Colonic mucosa (tissue), 4 donors: ENCODE measurements at places on chromosomes 1 and 21. TPM values are rescaled to one million over a fixed set of nuclear protein-coding genes. Genes with fewer than 3 reads are reported as not detected.

The SSX2IP gene
- 16.9 TPM for total RNA-seq

The BRDT gene
- not detected for total RNA-seq

The CRB1 gene
- total RNA-seq: 0.17 TPM

The MIXL1 gene
- not detected for total RNA-seq

The AKT3 gene
- 6.0 TPM for total RNA-seq

The FMO2 gene
- total RNA-seq: 1.1 TPM

The LPGAT1 gene
- 44.2 TPM for total RNA-seq

The OPRD1 gene
- total RNA-seq: 0.12 TPM

The ENTREP3 gene
- 22.0 TPM for total RNA-seq

The FCN3 gene
- total RNA-seq: 1.5 TPM

The CFHR4 gene
- total RNA-seq: not detected

The SPOCD1 gene
- 0.45 TPM for total RNA-seq

The NTRK1 gene
- 1.1 TPM for total RNA-seq

DNA sequence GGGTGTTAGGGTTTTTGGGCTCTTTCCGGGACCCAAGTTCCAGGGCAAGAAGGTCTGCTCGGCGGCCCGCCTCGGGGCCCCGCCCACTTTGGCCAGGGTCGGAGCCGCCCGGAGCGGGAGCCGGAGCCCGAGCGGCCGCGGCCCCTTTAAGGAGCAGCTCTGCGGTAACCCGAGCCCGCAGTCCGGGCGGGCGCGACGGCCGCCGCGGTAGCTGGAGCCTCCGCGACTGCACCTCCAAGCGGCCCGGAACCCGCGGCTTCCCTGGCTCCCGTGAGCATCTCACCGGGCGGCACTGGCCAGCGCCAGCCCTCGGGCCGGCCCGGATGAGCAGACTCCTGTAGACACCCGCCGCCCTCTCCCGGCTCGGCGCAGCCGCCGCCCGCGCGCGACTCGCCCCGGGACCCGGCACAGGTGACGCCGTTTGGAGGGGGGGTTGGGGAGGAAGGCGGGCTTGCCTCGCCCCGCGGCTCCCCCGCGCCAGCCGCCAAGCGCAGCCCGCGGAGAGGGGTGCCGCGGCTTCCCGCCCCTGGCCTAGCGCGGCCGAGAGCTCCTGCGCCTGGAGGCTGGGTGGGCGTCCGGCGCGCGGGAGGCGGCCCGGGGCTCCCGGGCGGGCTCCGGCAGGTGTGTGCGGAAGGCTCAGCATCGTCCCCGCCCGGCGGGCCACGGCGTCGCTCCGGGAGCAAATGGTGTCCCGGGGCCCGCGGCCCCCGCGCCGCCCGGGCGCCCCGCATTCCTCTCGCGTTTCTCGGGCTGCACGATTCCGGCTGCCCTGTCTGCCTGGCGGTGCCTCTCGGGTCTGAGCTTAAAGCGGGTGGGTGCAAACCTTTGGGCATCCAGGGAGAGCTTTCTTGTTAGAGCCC lies at the start of gene TLCD4:
TLCD4 (plus strand) TSS at position 149 of the 860 bp plus-strand sequence. CDS start 26,547 bp downstream, outside the sequence.
- DNase-seq: peak; percentile 74

DNA sequence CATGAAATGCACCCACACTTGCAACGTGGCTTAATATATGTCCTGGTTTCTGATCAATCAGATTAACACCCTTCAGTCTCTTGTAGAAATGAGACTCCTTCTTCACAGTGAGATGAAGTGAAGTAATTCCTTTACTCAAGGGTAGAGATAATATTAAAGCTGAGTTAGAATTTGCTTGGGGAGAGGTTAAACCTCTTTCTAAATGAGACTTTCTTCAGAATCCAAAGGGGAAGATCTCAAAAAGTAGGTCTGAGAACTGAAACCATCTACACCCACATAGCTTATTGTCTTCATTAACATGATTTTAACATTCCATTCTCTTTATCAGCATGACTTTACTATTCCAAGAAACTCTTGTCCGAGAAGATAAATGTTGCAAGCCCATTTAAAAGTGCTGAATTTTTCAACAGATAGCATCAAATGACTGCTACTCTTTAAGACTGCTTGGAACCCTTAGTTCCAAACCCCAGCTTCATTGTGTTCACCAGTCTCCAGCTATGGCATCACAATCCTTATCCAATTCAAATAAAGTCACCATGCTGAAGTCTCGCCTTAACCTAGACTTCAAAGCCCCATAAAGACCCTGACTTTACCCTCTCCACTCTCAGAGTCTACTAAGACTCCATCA lies 19.2 kb upstream of the TRAF3IP3 start:
- DNase-seq: no peak

DNA sequence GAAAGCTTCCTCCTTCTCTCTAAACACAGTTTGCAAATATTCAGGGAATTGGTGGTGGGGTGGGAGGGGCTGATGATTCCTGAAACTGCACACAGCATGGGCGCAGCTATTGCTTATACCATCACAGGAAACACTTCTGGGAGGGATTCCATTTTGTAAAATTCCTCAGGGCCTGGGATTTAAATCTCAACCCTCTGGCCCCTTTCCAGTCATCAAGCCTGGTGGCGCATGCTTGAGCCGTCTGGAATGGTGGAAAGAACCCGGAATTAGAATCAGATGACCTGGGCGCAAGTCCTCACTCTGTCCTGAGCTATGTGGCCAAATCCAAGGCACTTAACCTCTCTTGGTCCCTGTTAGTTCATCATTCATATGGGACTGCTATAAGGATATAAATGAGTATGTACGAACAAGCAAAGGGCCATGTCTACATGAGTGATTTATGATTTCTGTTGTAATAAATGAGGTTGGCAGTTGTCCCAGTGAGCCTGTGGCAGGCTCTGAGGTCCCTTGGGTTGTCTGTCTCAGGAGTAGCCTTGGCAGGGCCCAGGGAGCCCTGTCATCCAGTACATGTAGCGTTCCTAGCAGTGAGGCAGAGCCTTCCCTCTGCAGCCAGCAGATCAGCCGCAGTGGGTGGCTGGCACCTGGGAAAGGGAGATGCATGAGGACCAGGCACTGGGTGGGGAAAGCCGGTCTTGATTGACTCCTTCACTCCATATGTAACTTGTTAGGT lies 72.0 kb downstream of the MAN1C1 start:
- DNase-seq: peak; percentile 64

- DNase-seq: no peak
Observed at GRCh38 chr1:99279525-99279924, 15.2 kb downstream of the PLPPR4 start.

DNA sequence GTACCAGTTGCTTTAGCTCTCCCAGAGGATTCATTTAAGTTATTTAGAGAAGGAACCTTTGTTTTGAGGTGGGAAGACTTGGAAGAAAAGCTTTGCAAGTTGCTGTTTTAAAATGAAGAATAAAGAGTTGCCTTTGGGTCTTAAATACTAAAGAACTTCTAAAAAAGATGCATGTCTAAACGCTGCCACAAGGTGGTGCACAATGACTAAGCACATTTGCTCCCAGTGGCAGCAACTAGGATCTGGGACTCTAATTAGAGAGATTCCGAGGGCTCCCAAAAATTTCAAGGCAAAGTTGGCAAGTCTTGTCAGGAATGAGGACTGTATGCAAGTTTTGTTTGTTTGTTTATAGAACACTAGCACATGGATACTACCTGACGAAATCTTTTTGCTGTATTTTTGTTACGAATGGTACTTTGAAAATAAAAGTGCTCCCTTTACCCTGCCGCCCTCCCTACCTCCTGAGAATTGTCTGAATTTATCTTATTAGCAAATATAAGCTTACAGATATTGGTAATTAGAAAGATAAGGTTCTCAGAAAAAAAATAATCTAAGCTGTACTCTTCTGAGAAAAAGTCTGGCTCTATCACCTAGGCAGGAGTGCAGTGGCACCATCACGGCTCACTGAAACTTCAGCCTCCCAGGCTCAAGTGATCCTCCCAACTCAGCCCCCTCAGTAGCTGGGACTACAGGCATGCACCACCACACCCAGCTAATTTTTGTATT lies 121.8 kb downstream of the HFM1 start:
- DNase-seq: peak; percentile 55

- DNase-seq: no peak
Observed at GRCh38 chr1:21020151-21020550, 156.5 kb downstream of the EIF4G3 start.

DNA sequence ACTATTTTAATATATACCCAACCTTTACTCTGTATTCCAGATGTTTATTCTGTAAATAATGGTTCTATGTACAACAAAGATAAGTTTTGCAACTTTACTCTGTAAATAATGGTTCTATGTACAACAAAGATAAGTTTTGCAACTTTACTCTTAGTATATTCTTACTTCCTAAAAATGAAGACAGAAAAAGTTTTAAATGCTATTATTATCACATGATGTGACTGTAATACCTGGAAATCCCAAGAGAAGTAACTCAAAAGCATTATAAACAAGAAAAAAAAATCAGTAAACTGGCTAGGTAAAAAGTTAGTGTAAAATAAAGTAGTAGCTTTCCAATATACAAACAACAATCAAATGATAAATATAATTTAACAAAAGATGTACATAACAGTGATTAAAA lies 18.5 kb upstream of the EXO1 start:
- DNase-seq: no peak

DNA sequence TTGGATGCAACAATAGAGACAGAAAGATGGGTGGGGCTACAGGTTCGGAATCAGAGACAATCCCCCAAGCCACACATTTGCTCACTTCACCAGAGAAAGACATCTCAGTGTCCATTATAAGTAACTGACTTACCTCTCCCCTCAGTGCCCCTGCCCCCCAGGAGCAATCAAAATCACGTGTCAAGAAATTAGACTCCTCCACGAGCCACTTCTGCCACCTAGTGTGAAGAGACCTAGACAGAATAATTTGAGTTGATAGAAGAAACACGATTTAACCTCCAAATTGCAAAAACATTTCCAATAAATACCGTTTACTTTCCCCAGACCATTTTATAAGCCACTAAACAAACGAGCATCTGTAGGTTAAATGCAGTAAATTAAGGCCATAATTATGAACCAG lies 123.2 kb downstream of the SLC30A10 start:
- no peak for DNase-seq

GRCh38 chr1:152252157-152252556 lies 28.2 kb upstream of the HRNR start:
- DNase-seq: no peak

DNA sequence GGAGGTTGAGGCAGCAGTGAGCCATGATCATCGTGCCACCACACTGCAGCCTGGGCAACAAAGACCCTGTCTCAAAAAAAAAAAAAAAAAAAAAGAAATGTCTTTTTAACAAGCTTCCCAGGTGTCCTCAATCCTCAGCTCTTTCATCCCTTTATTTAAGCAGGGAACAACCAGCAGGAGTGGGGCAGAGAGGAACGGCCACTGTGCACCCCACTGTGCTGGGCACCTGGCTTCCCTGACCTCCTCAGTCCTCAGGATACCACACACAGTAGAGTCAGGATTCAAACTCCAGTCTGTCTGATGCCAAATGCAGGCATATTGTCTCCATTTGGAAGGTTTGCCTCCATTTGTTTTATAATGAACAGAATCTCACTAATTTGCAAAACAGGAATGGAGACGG lies 19.8 kb upstream of the PTAFR start:
- DNase-seq: no peak

DNA sequence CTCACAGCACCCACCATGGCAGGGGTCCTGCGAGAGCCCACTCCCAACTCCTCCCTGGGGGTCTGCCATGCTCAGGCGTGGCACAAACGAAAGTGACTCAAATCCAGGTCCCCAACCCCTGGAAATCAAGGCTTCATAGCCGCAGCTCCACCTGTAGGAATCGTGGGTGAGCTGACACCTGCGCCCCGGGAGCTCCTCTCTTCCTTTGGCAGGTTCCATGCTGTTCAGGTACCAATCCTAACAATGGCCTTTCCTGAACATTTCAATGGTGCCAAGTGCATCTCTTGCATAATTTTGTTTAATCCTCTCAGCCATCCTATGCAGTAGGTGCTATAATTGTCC lies 28.9 kb upstream of the NPPB start:
- DNase-seq: no peak

DNA sequence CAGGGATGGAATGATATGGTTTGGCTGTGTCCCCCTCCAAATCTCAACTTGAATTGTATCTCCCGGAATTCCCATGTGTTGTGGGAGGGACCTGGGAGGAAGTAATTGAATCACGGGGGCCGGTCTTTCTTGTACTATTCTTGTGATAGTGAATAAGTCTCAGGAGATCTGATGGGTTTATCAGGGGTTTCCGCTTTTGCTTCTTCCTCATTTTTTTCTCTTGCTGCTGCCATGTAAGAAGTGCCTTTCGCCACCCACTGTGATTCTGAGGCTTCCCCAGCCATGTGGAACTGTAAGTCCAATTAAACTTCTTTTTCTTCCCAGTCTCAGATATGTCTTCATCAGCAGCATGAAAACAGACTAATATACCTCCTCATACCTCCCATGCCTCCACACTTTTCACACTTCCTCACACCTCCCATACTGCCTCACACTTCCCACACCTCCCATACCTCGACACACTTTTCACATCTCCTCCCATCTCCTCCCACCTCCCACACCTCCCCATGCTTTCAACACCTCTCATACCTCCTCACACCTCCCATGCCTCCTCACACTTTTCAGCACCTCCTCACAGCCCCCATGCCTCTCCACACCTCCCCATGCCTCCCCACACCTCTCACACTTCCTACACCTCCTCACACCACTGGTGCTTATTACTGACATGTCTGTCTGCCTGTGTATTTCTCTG lies 21.3 kb downstream of the GPR137B start:
- peak; percentile 11 for DNase-seq

- DNase-seq: no peak
Observed at GRCh38 chr1:161826478-161826877, 60.4 kb downstream of the ATF6 start.

GRCh38 chr1:114671011-114671938 lies 1.4 kb upstream of the DENND2C start:
- DNase-seq: no peak

- DNase-seq: no peak
Observed at GRCh38 chr1:204145033-204145504, 6.8 kb downstream of the ETNK2 start.

DNA sequence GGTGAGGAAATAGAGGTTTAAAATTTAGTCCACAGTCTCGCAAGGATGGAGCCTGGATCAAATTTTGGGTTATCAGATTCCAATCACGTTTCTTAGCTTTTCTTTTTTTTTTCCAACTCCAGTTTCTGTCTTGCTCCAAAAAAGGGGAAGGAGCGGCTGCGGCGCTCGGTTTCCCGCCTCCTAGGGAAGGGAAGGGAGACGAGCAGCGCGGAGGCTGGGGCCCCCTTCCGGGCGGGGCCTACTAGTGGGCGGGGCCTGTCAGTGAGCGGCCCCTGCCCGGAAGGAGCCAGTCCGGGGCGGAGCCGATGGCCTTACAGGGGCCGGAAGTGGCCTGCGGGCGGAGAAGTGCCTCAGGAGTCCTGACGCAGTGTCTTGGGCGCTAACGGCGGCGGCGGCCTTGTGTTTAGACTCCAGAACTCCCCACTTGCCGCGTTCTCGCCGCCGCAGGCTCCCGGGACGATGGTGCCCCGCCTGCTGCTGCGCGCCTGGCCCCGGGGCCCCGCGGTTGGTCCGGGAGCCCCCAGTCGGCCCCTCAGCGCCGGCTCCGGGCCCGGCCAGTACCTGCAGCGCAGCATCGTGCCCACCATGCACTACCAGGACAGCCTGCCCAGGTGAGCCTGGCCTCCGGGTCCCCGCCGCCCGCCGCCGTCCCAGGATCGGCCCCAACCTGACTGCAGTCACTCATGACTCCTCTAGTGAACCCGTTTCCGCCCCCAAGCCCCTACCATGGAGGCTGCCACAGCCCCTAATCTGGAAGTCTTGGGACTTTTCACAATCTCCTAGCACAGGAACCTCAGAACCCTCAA lies at the start of gene CPT2:
CPT2 (plus strand) TSS at position 340 of the 806 bp plus-strand sequence; CDS start at position 460, 120 bp downstream.
- peak; percentile 95 for DNase-seq
